Activated B cell treated with CpG ODN at 0.5 μM for 24 hours (primary cell): ENCODE measurements at places on chromosomes 3 and 15. TPM values are rescaled to one million over a fixed set of nuclear protein-coding genes. Genes with fewer than 3 reads are reported as not detected.

The ZNF860 gene
- total RNA-seq = 16.6 and 19.1 TPM in 2 replicates

The NEK4 gene
- total RNA-seq = 23.0 and 24.5 TPM in 2 replicates

- no peak for DNase-seq
These were observed 101.3 kb downstream of the MYH15 start for GRCh38 chr3:108408883-108409799.

DNA sequence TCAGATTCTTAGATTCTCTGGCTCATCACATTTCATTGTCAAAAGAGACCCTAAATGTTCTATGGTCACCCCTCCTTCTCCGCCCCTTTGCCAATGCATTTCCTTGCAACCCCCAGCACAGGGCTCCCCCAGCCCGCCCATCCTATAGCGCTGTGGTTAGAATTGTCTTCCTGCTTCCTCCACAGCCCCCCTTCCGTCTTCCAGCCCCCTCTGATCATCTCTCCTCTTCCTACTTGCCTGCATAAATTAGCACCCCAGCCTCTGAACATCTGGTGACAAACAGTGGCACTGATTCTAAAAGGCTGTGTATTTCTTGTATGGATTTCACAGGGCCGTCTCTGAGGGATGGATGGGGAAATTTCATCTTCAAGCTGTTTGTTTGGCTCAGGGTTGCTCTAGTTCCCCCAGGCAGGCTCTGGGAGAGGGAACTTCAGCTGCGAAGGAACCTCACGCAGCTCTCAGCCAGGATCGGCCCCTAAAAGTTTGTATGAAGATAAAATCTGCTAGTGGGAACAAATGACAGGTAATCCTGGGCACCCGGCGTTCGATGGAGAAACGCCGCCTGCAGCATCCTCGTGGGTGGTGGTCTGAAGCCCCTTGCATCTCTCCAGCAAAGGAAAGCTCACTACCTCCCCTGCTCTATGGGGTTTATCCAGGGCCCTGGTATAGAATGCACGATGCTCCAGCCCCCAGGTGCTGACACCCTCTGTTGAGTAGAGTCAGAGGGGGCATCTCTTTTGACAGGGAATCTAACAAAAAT lies 83.0 kb downstream of the WNT7A start:
- no peak for DNase-seq

GRCh38 chr3:15318661-15319060 lies 13.7 kb downstream of the SH3BP5 start:
- DNase-seq = no peak

- no peak for DNase-seq
These were observed 24.4 kb upstream of the OCA2 start for GRCh38 chr15:28123408-28124023.

- DNase-seq = no peak
These were observed 23.7 kb downstream of the CNTN3 start for GRCh38 chr3:74590620-74591262.

DNA sequence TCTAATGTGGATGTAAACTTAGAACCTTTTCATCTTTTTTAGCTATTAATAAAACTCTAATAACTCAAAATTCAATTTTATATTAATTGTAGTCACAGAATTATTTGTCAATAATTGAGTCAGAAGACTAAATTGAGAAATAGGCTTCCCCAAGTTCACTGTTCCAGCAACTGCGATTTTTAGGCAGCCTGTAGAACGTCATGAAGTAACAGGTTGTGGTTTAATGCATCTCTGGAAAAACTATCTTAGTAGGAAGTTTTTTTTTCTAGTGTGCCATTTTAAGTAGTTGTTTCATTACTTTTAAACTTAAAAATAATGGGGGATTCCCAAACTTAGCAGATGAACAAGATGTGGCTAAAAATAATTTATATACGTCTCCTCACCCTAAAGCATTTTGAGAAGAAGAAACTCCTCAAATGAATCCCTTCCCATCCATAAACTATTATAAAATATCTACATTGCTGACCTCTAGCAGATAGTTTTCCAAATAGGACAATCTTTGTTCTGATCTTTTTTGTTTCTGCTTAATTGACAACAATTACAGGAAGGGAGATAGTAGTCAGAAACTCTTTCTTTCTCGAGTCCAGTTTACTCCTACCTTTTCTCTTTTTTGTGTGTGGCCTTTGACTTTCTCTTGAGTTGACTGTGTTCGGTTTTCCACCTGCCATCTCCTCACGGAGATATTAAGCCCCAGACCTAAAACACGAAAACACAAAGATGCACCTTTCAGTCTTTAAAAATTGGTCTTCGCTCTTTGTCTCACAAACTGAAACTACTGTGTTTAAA lies 43.1 kb downstream of the LRCH3 start:
- DNase-seq = no peak

GRCh38 chr3:60737633-60738399 lies 513.4 kb downstream of the FHIT start:
- DNase-seq = no peak

GRCh38 chr3:193944518-193944884 lies 191.4 kb upstream of the HES1 start:
- no peak for DNase-seq

DNA sequence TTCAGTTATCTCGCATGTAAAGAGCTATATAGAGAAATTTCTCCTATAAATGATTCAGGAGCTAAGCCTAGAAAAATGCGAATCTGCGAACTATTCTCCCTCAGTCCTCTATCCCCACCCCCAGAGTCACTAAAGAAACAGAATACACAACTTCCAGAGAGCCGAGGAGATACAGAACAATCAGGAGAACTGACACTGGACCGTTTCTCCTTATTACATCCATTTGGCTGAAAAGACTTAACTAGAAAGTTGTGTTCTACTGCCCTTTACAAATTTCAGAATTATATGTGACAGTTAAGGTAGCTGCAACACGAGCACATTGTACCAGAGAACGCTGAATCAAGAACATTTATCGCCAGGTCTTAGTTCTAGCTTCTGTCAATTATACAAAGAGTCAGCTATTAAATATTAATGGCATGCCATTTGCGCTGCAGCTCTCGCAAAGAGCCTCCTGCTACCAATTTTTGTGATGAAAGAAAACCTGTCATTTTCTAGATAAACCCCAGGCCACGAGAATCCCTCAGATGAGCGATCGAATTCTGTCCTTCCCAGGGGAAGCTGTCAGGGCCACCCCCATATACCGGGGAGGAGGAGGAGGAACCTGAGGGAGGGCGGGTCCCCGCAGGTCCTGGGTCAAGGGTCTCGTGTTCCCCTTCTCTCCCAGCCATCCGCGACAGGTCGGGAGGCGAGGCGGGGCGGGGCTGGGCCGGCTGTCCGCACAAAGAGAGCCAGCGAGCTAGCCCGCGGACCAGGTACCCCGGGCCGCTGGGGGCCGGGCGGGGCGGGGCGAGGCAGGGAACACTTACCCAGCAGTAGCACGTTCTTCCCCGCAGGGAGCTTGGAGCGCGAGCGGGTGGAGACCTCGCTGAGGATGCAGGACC lies 878 bp downstream of the DYNC1LI1 start:
- DNase-seq = peak; percentile 53

DNA sequence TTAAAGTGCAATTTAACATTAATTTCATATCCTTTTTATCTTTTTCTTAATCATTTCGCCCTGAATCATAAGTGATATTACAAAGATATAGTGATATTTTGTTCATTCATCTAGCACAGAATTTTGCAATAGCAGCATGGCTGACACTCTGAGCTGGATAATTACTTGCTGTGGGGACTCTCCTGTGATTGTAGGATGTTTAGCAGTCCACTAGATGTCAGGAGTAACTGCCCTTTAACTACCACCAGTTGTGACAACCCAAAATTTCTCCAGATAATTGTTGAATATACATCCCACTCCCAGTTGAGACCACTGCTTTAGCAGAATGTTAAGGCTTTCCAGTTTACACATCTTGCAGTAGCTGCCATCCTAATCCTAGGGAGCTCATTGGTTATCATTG lies 196.8 kb upstream of the MBNL1 start:
- DNase-seq = no peak
